ENCODE measurements at places on chromosomes 3 and 15. TPM values are rescaled to one million over a fixed set of nuclear protein-coding genes. Genes with fewer than 3 reads are reported as not detected.
A peak's percentile ranks its signal among the peaks of the same experiment; 100 is the strongest.

The NUTM1 gene
- not detected for total RNA-seq

The CD86 gene
- total RNA-seq, result not detected

The PAK6 gene
- total RNA-seq, result 0.09 TPM

The LMCD1 gene
- 15.6 TPM for total RNA-seq

The GOLGA8H gene
- not detected for total RNA-seq

The CPLX3 gene
- not detected for total RNA-seq

The FURIN gene
- total RNA-seq, result 75.0 TPM

The DAZL gene
- total RNA-seq, result not detected

DNA sequence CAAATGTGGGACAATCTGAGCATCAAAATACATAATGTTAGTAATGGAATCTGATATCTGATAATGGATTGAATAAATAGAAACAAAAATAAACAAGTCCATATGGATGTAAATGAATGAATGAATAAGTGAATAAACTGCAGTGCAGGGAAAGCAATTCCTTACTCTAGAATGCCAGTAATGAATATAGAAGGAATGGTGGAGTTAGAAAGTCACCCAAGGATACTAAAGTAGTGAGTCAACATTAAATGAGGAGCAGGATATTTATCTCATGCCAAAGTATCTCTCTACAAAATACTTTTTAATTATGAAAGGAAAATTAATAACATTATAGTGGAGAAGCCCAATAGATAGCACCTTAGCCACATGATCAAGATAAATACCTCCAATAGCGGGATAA lies 300.3 kb downstream of the FEZF2 start:
- no peaks in the 10 kb centered on the region for H3K4me1 ChIP-seq
- no peaks in the 10 kb centered on the region for H3K36me3 ChIP-seq
- H3K27ac ChIP-seq, result no peak overlapping the region
- DNase-seq, result no peak

DNA sequence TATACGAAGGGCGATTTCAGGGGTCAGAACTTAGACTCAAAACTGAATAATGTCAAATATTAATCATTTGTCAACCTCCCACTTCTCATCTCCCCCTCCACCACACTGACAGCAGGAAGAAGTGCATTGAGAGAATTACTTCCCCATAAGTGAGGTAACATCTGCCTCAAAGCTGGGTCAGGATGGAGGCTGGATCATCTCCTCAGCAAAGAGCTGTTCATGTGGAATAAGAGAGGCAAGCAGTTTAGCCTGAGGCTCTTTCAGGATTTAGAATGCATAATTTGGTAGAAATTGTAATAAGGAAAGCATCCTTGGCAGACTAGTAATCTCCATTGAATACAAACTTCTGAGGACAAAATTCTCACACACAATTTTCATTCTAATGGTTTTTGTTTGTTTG lies 512.1 kb downstream of the ROBO1 start:
- H3K27ac ChIP-seq, result no peak overlapping the region
- H3K27me3 ChIP-seq, result no peaks in the 10 kb centered on the region
- H3K4me3 ChIP-seq, result no peak overlapping the region
- no peaks in the 10 kb centered on the region for H3K4me1 ChIP-seq
- H3K36me3 ChIP-seq, result no peaks in the 10 kb centered on the region
- DNase-seq, result no peak

- no peaks in the 10 kb centered on the region for H3K4me1 ChIP-seq
- no peak overlapping the region for H3K4me3 ChIP-seq
- no peak for DNase-seq
These were observed 426.1 kb downstream of the EDEM1 start for GRCh38 chr3:5613599-5613998.

GRCh38 chr3:16520970-16521881 lies 7.7 kb upstream of the RFTN1 start:
- H3K4me1 ChIP-seq, result peaks cover 25% of the 10 kb centered on the region
- no peaks in the 10 kb centered on the region for H3K27me3 ChIP-seq
- DNase-seq, result no peak
- no peaks in the 10 kb centered on the region for H3K36me3 ChIP-seq
- no peak overlapping the region for H3K27ac ChIP-seq

DNA sequence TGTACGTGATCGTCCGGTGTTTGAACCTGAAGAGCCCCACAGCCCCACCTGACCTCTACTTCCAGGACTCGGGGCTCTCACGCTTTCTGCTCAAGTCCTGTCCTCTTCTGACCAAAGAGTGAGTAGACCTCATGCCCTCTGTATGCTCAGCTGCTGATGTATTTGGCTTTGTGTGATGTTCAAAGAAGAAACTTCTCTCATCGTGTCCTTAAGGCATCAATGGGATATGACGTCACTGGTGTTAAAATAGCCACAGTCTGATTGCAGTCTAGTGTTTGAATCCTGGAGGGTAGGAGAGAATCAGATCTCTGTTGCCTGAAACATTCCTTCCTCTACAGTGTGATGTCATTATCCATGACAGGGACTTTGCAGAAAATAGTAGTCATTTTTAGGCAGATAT lies 28.1 kb downstream of the ABHD2 start:
- H3K27me3 ChIP-seq, result no peaks in the 10 kb centered on the region
- no peak overlapping the region for H3K4me3 ChIP-seq
- peaks cover 16% of the 10 kb centered on the region for H3K4me1 ChIP-seq
- no peak for DNase-seq
- H3K27ac ChIP-seq, result no peak overlapping the region

DNA sequence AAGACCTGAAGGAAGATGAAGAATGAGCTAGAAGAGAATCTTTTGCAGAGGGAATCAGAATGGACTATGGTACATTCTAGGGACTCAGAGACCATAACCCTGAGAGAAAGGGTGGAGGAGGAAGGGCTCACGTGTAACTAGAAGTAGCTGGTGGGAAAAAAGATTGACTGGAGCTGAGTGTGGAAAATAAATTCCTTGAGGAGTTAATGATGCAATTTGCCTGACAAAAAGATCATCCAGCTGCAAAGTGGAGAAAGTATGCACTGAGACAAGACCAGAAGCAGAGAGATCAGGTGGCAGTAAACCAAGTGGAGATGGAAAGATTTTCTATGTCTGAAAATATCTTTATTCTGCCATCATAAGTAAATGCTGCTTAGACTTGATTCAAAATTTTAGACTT lies 52.9 kb upstream of the TBL1XR1 start:
- no peaks in the 10 kb centered on the region for H3K36me3 ChIP-seq
- H3K27me3 ChIP-seq, result no peaks in the 10 kb centered on the region
- no peak overlapping the region for H3K4me3 ChIP-seq
- H3K4me1 ChIP-seq, result no peaks in the 10 kb centered on the region

GRCh38 chr15:50939911-50940310 lies 31.4 kb downstream of the AP4E1 start:
- no peak overlapping the region for H3K4me3 ChIP-seq
- no peak overlapping the region for H3K27ac ChIP-seq
- H3K36me3 ChIP-seq, result peaks cover 26% of the 10 kb centered on the region
- H3K27me3 ChIP-seq, result no peaks in the 10 kb centered on the region

- H3K36me3 ChIP-seq, result peaks cover 78% of the 10 kb centered on the region
- 0 out of 2 replicates have a peak, but pooled peaks cover 3% of the 10 kb centered on the region for H3K27me3 ChIP-seq
- H3K27ac ChIP-seq, result no peak overlapping the region
- no peak for DNase-seq
These were observed 10.6 kb downstream of the IREB2 start for GRCh38 chr15:78448441-78449219.

GRCh38 chr3:128390867-128391266 lies 75.8 kb downstream of the DNAJB8 start:
- no peaks in the 10 kb centered on the region for H3K27me3 ChIP-seq
- H3K27ac ChIP-seq, result no peak overlapping the region
- H3K4me1 ChIP-seq, result no peaks in the 10 kb centered on the region

GRCh38 chr3:79886204-79886603 lies 118.4 kb upstream of the ROBO1 start:
- H3K27ac ChIP-seq, result no peak overlapping the region
- no peak overlapping the region for H3K4me3 ChIP-seq
- no peaks in the 10 kb centered on the region for H3K36me3 ChIP-seq
- H3K27me3 ChIP-seq, result no peaks in the 10 kb centered on the region

DNA sequence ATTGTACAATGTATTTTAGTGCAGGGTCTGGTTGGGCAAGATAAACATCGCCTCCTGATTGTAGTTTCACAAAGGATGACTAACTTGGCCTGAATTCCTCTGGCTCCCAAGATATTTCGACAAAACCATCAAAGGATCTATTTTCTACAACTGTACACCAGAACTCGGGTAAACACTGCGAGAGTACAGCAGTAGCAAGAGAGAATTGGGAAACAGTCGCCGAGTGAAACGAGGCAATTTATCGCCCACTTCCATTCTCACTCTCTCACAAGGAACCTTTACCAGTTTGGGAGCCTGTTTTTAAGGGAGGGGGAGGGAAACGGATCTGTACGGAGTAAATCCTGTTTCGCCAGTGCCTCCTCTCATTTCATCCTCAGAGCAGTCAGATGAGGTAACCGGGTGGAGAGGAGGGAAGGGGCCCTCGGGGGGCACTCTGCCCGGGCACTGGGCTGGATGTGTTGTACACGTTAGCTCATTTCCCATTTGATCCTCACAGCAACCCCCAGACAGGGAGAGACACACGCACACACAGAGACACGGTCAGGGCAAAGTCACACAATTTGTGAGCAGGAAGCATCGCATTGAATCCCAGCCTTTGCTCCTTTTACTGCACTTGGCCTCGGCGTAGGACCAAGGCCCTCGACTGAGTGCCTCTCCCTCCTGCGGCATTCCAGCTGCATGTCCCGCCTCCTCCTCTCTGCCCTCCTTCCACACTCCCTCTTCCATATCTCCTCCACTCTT lies 120.1 kb downstream of the LIPC start:
- peak; percentile 93 for DNase-seq
- peak overlapping the region; percentile 93 for H3K27ac ChIP-seq
- H3K4me1 ChIP-seq, result peaks cover 42% of the 10 kb centered on the region
- H3K4me3 ChIP-seq, result peak overlapping the region; percentile 27

DNA sequence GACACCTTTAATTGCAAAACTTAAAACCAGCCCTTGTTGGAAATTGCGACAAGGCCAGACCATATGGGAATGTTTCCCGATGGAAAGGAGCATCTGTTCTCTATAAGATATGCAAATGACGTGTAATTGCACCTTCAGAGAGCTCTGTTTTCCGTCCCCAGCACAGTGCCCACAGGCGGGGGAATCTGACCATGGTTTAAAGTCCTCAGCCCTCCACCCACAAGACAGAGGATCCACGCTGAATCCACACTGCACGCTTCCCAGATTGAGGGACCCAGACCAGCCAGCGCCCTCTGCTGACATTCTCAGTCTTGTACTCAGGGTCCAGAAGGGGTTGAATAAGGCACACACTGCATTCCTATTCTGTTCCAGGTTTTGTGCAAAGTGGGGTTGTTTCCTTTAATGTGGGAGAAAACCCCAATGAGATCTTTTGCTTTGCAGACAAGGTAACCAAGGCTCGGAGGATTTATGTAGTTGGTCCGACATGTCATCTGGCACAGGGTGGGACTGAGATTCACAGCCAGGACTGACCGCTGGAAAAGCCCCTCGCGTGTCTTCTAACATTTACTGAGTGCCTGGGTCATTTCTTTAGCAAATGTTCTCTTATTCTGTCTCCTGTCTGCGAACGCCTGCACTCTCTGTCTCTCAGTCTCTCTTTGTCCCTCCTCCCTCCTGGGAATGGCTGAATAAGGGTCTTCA lies 36.8 kb upstream of the KLHL25 start:
- no peak overlapping the region for H3K27ac ChIP-seq
- no peaks in the 10 kb centered on the region for H3K4me1 ChIP-seq
- H3K36me3 ChIP-seq, result no peaks in the 10 kb centered on the region
- peak; percentile 25 for DNase-seq
- H3K27me3 ChIP-seq, result no peaks in the 10 kb centered on the region
- H3K4me3 ChIP-seq, result no peak overlapping the region

DNA sequence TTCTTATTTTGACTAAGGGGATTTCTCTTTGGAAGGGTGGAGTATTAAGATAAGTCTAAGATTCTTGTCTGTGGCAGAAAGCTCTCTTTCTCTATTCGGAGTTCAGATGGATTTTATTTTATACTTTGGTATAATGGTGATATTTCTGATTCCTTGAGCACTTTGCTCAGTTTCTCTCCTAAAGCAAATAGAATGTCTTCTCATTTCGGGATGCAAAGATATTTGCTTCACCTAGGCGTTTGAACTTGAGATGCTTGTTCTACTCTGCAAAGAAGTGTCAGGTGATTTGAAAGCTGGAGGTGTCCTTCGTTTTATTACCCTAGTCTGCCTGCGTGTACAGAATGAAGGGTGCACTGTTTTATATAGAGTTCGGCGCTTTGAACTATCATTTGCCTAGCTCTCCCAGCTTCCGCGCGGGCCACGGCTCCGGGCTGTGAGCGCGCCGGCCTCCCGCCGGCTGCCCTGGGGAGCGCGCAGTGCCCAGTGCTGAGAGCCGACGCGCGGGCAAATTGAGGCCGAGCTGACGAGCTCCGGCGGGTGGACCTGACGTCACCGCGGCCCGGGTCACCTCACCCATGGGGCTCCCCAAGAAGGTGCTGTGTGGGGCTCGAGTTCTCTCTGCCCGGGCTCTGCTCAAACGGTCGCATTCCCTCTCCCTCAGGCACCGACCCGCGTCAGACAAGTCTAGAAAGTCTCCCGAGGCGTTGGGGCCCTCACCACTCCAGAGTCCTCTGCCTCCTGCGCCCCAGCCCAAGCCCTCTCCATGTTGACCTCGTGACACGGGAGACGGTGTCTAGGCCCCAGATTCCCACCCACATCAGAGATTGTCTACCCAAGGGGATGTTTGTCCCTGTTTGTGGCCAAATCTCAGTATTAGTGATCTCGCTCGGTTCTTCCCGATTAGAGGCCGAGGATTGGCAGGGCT lies 7.5 kb downstream of the SOX2 start:
- H3K36me3 ChIP-seq, result peaks cover 5% of the 10 kb centered on the region
- no peak overlapping the region for H3K4me3 ChIP-seq
- H3K4me1 ChIP-seq, result peaks cover 25% of the 10 kb centered on the region
- no peak overlapping the region for H3K27ac ChIP-seq

DNA sequence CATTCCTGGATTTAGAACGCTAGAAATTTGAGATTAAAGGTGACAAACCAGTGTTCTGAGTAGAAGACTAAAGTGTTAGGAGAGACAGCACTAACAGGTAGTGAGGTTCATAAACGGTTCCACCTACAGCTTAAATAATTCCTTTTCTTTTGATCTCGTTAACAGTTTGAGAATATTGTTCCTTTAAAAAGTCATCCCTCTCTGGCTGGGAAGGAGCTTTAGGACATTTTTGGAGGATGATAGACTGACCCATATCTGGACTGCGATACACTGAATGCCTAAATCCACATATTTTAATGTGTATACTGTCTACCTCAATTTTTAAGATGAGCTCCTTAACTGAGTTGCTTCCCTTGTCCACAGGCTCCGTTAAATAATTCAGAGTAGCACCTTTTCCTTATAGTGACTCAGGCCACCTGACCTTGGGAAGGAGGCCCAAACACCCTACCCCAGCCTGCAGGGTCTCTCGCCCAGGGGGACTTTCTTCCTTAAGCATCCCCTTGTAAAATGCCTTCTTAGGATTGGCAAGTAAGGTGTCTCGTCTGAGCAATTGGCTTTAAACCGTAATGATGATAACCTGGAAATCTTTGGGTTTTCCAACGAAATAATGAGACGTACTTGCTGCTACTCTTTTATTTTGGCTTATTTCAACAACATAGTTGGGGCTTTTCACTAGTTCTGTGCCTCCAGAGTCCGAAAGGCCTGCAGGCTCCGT lies 3.3 kb downstream of the TRIM71 start:
- no peak overlapping the region for H3K4me3 ChIP-seq
- no peak overlapping the region for H3K27ac ChIP-seq
- no peak for DNase-seq
- peaks cover 18% of the 10 kb centered on the region for H3K4me1 ChIP-seq
- peaks cover 39% of the 10 kb centered on the region for H3K27me3 ChIP-seq

- H3K4me3 ChIP-seq, result no peak overlapping the region
- no peak for DNase-seq
- no peaks in the 10 kb centered on the region for H3K4me1 ChIP-seq
- H3K36me3 ChIP-seq, result no peaks in the 10 kb centered on the region
These were observed 10.7 kb upstream of the SERPINI2 start for GRCh38 chr3:167484551-167484950.

GRCh38 chr3:159077860-159078259 lies 276.0 kb downstream of the MFSD1 start:
- no peaks in the 10 kb centered on the region for H3K36me3 ChIP-seq
- no peak overlapping the region for H3K27ac ChIP-seq
- no peak for DNase-seq
- H3K4me3 ChIP-seq, result no peak overlapping the region
- no peaks in the 10 kb centered on the region for H3K4me1 ChIP-seq

Data from SJSA1 (cell line).